ENCODE measurements at places on chromosomes 3 and 15.

- no peak for DNase-seq
These were observed 67.4 kb downstream of the ATP13A5 start for GRCh38 chr3:193310914-193311723.

DNA sequence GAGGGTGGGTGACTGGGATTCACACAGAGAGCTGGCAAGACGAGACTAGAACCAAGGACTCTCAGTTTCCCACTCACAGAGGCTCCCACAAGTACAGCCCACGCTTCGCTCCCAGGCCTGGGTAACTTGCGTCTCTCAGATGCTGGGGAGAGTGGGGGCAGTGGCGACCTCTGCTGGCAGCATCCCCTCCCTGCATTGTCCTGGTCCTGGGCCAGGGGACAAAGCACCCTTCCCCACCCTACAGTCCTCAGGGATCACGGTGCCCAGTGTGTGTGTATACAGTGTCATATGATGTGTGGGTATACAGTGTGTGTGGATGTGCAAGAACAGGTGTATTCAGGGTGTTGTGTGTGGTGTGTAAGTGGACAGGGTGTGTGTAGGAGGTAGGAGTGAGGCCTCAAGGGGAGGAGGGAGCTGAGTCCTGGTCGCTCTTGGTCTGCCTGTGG is 12.8 kb downstream of the VILL start:
- DNase-seq: peak; percentile 29

- DNase-seq: no peak
These were observed 17.2 kb upstream of the CCR4 start for GRCh38 chr3:32934150-32934742.

GRCh38 chr15:82100111-82100929 is 54.5 kb upstream of the MEX3B start:
- DNase-seq: no peak

- no peak for DNase-seq
These were observed 30.4 kb upstream of the KLHL25 start for GRCh38 chr15:85825118-85825517.

GRCh38 chr3:50423543-50423942 is 64.2 kb upstream of the TMEM115 start:
- no peak for DNase-seq

DNA sequence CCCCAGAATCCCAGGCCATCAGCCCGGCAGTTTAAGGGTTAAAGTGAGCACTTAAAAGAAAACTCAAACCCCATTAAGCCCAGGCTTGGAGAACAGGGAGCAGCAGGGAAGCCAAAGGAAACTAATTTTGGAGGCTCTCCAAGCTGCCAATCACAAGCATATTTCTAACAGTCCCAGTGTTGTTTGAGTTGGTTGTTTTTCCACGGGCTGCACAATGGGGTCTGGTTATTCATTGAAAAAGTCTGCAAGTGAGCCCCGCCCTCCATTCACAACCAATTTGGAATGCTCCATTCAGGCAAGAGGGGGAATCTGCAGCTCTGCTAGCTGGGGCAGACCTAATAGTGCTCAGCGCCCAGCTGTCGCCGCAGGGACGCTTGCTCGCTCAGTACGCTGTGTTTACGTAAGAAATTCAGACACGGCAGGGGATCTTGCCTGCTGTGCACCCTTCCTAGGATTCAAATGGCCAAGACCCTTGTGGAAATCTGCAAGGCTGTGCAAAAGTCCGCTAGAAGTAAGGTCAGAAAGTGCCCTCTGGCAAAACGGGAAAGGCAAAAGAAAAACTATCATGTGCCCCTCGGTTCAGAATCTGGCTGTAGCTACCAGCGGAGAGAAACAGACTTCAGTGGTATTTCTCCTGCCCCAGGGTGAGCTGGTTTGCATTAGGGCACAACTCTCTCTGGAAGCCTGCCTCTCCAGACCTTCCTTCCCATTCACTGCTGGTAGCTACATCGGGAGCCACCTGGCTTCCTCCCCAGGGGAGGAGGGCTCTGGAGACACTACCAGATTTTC is 11.0 kb downstream of the ETV5 start:
- DNase-seq: peak; percentile 76

GRCh38 chr15:95105229-95105628 is 873.9 kb downstream of the MCTP2 start:
- DNase-seq: peak; percentile 39

DNA sequence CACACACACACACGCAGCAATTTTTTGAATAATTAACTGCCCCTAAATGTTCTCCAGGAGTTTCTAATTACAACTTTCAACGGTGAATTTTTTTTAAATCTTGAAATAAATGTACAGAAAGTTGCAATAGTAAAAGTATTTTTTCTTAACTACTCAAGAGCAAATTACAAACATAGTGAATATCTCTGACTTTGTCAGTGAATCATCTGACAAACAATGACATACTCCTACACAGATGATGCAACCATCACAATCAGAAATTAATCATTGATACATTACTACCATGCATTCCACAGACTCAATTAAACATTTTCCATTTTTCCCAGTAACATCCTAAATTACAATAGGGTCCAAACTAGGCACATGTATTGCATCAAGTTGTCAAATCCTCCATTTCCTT is 597.3 kb downstream of the NAALADL2 start:
- no peak for DNase-seq

GRCh38 chr3:36866368-36866767 is 78.5 kb downstream of the TRANK1 start:
- DNase-seq: no peak

- DNase-seq: no peak
These were observed 517.7 kb upstream of the TBL1XR1 start for GRCh38 chr3:177714945-177715344.

- no peak for DNase-seq
These were observed 22.9 kb downstream of the IL5RA start for GRCh38 chr3:3087279-3087678.

GRCh38 chr3:65884071-65884470 is 154.6 kb downstream of the MAGI1 start:
- DNase-seq: no peak

GRCh38 chr15:35657679-35658311 is 111.8 kb upstream of the DPH6 start:
- peak; percentile 73 for DNase-seq

DNA sequence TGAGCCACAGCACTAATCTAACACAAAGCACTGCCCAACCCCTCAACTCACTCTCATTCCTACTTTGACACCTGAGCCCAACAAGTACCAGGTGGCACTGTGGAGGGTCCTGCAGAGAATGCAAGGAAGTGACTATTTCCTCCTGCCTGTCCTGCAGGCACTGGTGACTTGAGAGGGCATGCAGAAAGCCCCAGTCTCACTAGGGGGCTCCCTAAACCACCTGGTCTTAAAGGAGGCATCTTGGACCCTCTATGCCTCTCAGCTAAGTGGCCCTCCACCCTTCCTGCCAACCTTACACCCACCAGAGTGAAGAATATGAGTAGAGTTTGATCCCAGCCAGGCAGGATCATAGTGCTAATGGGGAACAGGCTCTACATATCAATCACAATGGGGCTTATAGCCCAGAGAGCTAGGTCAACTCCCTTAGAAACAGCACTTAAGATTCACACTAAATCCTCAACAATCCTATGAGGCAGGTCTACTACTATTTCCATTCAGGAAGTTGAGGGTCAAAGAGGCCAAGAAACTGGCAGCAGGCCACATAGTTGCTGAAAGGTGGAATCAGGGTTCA is 15.2 kb downstream of the TRAIP start:
- no peak for DNase-seq

GRCh38 chr3:35659768-35660167 is 20.4 kb downstream of the ARPP21 start:
- DNase-seq: peak; percentile 48

GRCh38 chr3:99317201-99317600 is 321.2 kb upstream of the COL8A1 start:
- no peak for DNase-seq

- no peak for DNase-seq
These were observed 64.5 kb downstream of the RYR3 start for GRCh38 chr15:33375236-33375635.

DNA sequence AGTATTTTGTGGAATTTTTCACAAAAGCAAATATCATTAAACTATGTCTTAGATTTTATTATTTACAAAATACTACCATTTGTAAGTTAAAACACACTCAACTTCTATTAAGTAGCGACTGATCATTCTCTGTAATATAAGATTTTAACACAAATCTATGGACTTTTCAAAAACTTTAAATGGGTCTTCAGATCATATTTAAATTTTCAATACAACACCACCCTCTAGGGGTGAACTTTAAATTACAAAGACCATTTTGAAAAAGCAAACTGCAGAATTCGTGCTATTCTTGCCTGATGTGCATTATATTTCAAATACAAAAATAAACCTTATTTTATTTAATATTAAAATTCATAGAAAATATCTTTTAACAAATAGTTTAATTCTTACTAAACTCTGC is 8.2 kb upstream of the VGLL4 start:
- DNase-seq: peak; percentile 37

DNA sequence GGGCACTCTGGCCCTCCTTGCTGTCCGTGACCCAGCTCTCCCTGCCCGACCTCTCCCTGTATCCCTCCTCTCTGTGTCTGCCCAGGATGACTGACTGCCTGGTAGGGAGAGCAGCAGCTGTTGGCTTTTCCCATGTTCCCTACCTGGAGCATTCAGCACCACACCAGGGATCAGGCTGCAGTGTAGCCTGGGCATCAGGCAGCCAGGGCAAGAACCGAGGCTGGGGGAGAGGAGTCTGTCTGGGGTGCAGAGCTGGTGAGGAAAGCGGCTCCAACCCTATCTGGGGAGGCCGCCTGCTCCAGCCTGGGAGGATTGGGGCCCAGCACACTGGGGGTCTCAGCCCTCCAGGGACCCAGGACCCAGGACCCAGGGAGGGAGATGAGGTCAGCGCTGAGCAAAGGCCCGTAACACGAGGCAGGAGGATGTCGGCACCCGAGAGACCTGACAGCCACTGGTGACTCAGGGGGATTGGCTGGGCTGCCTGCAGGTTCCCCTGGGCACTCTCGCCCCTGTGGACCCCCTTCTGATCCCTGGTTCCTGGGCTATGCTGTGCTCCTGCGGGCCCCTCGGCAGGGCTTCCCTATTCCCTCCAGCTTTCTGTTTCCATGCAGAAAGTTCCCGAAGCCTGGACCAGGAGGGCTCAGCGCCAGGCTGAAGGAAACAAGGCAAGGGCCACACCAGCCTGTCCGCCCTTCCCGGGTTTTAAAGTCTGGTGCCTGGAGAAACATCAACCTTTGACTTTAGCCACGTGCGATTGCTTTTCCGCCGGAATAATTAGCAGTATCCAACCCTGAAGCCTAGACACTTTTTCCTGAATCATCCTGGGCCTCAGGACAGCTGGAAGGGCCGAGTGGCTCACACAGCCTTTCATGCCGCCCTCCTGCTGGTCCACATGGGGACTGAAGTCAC is 128.2 kb upstream of the MEF2A start:
- no peak for DNase-seq

- no peak for DNase-seq
These were observed 98.4 kb upstream of the BCL6 start for GRCh38 chr3:187843654-187844053.

DNA sequence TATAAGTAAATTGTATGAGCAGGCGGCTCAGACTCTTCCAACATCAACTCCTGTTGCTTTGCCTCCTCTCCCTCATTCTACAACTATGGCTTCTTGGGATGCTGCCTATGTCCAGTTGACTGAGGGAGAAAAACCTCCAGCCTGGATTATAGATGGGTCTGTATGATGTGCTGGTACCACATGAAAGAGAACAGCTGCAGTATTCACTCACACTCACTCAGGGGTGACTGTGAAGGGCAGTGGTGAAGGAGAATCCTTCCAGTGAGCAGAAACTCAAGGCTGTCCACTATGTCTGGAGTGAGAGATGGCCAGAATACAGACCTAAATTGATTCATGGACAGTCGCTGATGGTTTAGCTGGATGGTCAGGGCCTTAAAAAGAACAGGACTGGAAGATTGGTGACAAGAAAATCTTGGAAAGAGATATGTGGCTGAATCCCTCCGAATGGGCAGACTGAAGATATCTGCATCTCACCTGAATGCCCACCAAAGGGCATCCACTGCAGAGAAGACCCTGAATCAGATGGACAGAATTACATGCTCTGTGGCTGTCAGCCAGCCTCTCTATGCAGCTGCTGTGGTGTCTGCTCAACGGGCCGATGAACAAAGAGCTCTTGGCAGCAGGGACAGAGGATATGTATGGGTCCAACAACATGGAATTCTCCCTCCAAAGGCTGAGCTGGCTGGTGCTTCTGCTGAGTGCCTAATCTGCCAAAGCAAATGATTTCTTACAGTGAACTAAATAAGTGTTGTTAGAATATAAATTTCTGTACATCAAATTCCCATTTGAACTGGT is 1.9 kb upstream of the BCL2L10 start:
- peak; percentile 70 for DNase-seq

DNA sequence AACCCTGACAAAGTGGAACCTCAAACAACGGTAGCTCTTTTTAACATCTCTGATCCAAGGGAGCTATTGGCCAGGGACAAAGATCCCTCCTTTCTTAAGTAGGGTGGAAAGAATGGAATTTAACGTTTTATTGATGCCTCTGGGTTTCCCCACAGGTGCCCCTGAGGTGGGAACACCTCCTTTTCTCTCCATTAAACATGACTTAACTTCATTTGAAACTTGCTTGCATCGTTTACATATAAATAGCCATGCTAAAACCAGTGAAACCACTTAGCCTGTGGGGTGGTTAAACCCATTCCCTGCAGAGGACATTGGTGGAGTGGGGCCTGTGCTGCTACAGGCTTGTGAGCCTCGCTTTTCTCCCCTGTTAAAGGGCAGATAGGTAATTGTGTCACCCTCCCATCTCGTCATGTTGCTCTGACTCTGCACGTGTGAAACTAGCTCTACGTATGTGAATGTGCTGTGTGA is 9.7 kb downstream of the CGNL1 start:
- no peak for DNase-seq

- DNase-seq: no peak
These were observed 69.7 kb downstream of the PCOLCE2 start for GRCh38 chr3:142819179-142819578.

DNA sequence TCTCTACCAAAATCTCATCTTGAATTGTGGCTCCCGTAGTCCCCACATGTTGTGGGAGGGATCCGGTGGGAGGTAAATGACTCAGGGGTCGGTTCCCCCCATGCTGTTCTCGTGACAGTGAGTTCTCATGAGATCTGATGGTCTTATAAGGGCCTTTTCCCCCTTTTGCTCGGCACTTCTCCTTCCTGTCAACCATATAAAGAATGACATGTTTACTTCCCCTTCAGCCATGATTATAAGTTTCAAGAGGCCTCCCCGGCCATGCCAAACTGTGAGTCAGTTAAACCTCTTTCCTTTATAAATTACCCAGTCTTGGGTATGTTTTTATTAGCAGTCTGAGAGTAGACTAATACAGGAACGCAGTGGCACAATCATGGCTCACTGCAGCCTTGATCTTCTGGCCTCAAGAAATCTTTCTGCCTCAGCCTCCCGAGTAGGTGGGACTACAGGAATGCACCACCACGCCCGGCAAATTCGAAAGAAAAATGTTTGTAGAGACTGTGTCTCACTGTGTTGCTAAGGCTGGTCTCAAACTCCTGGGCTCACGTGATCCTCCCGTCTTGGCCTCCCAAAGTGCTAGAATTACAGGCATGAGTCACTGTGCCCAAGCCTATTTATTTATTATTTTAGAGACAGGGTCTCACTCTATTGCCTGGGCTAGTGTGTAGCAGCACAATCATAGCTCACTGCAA is 101.0 kb downstream of the ATP10A start:
- DNase-seq: no peak

- DNase-seq: peak; percentile 15
These were observed 8.6 kb downstream of the PODXL2 start for GRCh38 chr3:127637546-127637945.

- DNase-seq: no peak
These were observed 302.5 kb downstream of the OCA2 start for GRCh38 chr15:27796405-27797320.

GRCh38 chr3:72892081-72892775 is 4.4 kb downstream of the GXYLT2 start:
- peak; percentile 89 for DNase-seq
